Stimulated activated CD4-positive, alpha-beta T cell treated with anti-CD3 and anti-CD28 coated beads, TNF-alpha, amount 100 ng/mL, for 1 hour (primary cell): ENCODE measurements at places on chromosomes 7 and 10.

GRCh38 chr10:107502229-107502985 is 337.9 kb upstream of the SORCS1 start:
- no peak for DNase-seq

- DNase-seq = no peak
Measured at GRCh38 chr7:152615031-152615741, 60.8 kb downstream of the XRCC2 start.

DNA sequence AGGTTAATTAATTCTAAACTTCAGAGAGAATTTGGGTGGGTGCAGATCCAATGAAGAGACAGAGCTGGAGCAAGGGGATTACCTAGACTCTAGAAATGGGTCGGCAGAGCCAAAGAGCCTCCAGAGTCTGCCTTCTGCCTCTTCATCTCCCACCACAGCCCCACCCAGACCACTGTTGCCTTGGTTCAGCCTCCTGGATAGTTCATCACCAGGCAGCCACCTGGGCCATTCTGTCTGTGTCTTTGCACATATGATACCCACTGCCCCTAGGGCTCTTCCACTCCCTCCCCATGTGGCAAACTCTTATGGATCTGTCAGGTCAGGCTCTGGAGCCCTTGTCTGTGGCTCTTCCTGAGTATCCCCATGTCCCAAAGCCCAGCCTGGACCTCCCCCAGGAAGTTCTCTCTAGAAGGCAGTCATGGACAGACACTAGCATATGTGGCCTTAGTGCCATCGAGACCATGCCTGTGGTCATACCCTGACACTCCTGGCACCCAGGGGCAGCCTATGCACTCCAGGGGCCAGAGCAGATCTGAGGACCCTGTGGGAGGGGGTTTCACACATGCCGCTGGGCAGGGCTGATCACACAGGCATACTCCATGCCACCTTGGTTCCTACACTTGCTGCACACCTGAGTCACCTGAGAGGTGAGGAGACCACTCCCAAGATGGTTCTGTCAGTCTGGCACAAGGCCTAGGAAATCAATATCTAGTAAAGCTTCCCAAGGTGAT is 41.6 kb downstream of the FRMPD2 start:
- no peak for DNase-seq

- DNase-seq = no peak
Measured at GRCh38 chr10:58764087-58764747, 251.5 kb downstream of the BICC1 start.

GRCh38 chr7:140003913-140004382 is 58.8 kb downstream of the PARP12 start:
- no peak for DNase-seq

GRCh38 chr7:29319719-29320521 is 125.3 kb downstream of the CHN2 start:
- no peak for DNase-seq

- no peak for DNase-seq
Measured at GRCh38 chr7:130084037-130084875, 13.9 kb downstream of the KLHDC10 start.

- no peak for DNase-seq
Measured at GRCh38 chr10:113663142-113663541, 699 bp downstream of the NRAP start.

- DNase-seq = no peak
Measured at GRCh38 chr7:6889252-6889812, 63.3 kb upstream of the CCZ1B start.

DNA sequence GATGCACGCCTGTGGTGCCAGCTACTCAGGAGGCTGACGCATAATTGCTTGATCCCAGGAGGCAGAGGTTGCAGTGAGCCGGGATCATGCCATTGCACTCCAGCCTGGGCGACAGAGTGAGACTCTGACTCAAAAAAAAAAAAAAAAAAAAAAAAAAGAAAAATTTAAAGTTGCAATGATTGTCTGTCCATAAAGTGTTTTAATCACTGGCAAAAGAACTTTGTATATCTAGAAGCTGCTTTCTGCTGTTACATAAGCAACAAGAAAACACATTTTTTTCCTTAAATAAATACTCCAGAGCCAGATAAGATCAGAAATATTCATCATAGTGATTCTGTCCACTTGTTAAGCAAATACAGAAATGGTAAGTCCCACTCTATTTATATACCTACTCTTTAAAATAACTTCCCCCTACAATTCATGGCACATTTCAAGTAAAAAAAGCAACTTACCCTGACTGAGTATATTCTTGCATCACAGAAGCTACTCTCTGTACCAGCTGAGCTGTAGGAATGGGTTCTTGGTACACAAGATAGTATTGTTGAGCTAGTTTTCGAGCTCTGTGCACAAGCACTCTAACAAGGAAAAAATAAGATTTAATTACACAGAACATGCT is 7.6 kb downstream of the PSMA2 start:
- no peak for DNase-seq

DNA sequence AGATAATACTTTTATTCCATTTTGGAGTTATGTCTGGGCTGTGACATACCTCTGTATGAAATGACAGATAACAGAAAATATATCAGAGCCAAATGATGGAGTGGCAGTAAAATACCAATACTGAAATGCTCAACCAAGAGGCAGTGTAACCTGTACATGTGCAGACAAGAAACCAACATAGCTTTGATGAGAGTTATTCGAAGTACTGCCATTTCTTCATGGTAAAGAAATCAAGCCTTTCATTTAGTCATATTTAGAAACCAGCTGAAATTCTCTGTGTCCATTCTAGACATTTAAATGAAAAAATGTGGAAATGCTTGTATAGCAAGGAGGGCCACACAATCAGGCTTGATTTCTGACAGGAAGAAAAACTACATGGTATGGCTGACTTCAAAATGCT is 127.1 kb upstream of the PTPRZ1 start:
- DNase-seq = no peak

DNA sequence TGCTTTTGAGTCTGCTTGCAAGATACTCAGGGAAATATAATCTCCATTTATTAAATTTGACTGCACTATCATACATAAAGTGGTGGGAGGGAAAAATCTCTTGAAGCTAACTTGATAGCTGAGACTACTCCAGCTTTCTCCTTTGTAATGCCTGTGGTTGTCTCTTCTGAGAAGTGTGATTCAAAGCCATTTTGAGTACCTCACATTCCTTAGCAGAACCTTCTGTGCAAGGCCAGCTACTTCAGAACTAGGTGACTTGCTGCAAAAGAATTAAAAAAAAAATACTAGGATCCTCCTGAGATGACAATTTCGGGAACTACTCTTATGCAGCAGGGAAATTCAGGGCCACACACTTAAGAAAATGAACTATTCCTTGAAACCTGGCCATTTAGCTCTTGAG is 294.8 kb downstream of the MDFIC start:
- DNase-seq = no peak

DNA sequence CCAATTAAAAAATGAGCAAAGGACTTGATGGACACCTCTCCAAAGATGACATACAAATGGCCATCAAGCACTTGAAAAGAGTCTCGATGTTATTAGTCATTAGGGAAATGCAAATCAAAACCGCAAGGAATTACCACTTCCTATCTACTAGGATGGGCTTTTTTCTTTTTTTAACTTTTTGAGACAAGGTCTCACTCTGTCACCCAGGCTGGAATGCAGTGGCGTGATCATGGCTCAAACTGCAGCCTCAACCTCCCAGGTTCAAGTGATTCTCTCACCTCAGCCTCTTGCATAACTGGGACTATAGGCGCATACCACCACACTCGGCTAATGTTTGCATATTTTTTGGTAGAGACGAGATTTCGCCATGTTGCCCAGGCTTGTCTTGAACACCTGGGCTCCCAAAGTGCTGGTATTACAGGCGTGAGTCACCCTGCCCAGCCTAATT is 13.6 kb downstream of the NKX1-2 start:
- no peak for DNase-seq

- DNase-seq = no peak
Measured at GRCh38 chr7:55326081-55326835, 38.9 kb upstream of the LANCL2 start.

DNA sequence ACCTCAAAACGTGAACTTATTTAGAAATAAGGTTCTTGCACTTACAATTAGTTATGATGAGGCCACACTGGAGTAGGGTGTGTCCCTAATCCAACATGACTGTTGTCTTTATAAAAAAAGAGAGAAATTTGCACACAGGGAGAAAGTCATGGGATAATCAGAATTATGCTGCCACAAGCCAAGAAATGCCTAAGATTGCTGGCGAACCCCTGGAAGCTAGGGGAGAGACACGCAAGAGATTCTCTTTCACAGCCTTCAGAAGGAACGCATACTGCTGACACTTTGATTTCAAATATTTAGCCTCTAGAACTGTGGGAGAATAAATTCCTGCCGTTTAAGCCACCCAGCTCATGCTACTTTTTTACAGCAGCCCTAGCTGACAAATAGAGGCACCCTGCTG is 138.3 kb downstream of the CCDC71L start:
- DNase-seq = no peak

- no peak for DNase-seq
Measured at GRCh38 chr10:44051584-44052385, 333.1 kb downstream of the CXCL12 start.

DNA sequence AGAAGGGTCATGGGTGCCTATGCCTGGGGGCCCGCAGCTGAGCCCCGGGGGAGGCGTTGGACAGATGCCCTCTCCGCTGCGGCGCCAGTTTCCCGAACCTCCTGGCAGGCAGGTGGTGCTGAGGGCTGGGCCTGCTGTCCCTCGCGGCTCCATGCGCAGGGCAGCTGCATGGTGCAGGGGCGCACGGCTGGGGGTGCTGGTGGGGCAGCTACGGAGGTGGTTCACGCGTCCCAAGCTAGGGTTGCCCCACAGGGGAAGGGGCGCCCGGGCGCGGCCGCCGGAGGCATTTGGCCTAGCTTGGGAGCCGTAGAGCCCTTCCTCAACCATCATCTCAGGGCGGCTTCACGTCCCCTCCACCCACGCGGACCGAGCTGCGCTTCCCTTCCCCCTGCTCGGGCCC is 146.0 kb downstream of the CCDC201 start:
- no peak for DNase-seq

DNA sequence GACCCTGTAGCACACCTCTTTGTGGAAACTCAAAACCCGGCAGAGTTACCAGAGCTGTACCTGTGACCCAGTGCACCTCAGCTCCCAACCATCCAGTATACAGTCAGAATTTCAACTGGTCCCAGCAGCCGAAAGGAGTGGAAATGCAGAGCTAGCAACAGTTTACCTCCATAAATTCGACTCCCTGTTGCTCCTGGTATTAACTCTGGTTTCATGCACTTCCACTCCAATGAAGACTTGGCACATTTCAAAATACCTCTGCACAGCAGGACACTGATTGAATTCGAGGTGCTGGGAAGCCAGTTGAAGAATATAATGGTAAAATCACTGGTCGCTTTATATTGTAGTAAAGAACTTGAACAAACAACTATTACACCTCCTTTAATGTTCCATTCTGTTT is 17.9 kb upstream of the TIAL1 start:
- DNase-seq = no peak

- DNase-seq = no peak
Measured at GRCh38 chr7:107432261-107432660, 37.6 kb upstream of the GPR22 start.

- DNase-seq = peak; percentile 10
Measured at GRCh38 chr10:113108194-113108835, 158.3 kb downstream of the TCF7L2 start.

- no peak for DNase-seq
Measured at GRCh38 chr10:9510626-9511025, 1456.1 kb downstream of the GATA3 start.

DNA sequence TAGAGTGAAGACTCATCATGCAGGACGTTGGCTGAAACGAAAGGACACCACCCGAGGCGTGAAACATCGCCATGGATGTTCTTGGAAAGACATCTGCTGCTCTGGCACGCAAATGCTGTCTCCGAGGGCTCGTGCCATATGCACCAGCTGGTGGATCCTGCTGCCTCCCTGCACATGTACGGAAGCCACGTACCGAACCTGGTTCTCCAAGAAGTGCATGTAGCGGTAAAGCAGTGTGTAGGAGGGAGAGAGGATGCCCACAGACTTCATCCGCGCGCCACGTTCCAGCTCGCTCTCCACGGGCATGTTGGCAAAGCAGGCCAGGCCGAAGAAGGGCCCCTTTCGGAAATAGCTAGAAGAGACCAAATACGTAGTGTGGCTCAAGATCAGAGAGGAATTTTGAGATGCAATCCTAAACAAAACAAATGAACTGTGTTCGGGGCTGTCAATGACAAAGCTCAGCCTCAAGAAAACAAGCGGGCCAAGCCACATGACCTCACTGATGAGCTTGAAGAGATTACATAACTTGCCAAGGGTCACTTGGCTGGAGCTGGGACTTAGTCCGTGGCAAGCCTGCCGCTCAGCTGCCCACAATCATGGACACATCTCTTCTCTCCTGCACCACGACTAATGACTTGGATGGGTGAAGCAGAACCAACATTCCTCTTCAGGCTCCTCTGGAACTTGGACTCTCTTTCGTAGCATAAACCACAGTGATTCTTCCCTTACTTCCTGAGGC is 16.5 kb downstream of the DENND11 start:
- DNase-seq = no peak

DNA sequence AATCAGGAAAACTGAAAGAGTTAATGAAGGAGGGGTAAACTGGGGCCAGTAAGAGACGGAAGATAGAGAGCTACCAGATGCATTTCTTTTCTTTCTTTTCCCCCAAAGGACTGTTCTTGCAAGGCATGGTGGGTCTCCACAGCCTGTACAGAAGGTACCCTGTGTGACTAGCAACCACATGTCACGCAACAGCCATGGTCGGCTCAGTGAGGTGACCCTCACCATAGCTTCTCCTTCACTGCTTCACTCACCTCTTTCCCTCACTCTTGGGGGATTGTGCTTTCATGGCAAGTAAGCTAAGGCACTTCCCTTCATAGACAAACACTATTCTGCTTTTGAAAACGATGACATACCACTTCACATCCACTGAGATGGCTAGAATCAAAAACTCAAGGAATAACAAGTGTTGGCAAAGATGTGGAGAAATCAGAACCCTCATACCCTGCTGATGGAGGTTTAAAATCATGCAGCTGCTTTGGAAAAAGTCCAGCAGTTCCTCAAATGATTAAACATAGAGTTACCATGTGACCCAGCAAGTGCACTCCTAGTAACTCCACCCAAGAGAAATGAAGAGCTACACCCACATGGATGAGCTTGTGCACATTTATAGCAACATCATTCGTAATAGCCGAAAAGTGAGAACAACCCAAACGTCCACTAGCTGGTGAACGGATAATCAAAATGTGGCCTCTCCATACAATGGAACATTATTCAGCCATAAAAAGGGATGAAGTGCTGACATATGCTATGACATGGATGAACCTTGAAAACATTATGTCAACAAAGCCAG is 3.8 kb upstream of the INSIG1 start:
- DNase-seq = no peak

DNA sequence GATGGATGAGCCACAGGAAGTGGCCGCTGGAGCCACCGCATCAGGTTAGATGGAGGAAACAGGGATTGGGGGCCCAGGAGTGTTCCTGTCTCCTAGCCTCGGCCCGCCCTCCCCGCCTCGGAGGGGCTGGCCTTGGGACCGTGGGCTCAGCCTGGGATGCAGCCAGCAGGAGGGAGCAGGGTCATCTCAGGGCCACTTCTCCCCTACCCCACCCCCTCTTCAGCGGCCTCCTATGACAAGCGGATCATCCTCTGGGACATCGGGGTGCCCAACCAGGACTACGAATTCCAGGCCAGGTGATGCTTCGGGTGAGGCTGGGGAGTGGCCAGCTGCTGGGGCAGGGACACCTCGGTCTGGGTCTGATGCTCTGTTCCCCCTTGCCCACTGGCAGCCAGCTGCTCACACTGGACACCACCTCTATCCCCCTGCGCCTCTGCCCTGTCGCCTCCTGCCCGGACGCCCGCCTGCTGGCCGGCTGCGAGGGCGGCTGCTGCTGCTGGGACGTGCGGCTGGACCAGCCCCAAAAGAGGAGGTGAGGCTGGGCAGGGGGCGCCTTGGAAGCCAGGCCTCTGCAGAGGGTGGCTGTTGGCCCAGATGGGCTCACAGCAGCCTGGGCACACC is 4.7 kb downstream of the LRWD1 start:
- DNase-seq = no peak
